Activated T-helper 9 cell treated with anti-CD3 and anti-CD28 coated beads, Interleukin-2, amount 50 U/mL, for 16 hours (primary cell): ENCODE measurements at places on chromosomes 7 and 10.

GRCh38 chr7:22723637-22724036, 3.4 kb upstream of the IL6 start:
- no peak for DNase-seq

- DNase-seq: no peak
These were observed 11.6 kb downstream of the CYP3A43 start for GRCh38 chr7:99839287-99840021.

DNA sequence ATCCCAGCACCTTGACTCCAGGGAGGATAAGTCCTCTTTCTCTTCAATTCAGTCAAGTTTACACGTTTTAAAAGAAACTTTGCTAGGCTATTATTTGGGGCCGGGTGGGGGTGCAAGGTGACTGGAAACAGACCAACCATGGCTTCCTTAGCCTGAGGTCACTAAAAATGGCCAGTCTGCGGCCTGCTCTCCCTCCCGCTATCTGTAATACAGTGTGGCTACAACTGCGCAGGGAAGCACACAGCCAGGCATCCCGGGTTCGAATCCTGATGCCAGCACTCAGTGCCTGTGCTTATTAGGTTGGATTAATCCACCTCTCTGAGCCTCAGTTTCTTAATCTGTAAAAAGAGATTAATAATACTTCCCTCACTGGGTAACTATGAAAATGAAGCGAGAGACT, 19.5 kb downstream of the ATP6V1F start:
- no peak for DNase-seq

GRCh38 chr10:58397830-58398229, 12.6 kb downstream of the TFAM start:
- no peak for DNase-seq

DNA sequence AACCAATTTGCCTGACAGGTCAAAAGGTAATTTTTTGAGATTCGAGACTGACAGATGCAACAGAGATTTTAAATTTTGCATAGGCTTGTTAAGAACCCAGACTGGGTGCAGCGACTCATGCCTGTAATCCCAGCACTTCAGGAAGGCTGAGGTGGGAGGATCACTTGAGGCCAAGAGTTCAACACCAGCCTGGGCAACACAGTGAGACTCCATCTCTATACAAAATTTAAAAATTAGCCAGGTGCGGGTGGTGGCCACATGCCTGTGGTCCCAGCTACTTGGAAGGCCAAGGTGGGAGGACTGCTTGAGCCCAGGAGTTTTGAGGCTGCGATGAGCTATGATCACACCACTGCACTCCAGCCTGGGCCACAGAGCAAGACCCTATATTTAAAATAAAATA, 34.6 kb downstream of the AMZ1 start:
- no peak for DNase-seq

GRCh38 chr7:155750255-155751125, 61.8 kb downstream of the SHH start:
- no peak for DNase-seq

- DNase-seq: no peak
These were observed 21.9 kb upstream of the CREB3L2 start for GRCh38 chr7:138023618-138024342.

DNA sequence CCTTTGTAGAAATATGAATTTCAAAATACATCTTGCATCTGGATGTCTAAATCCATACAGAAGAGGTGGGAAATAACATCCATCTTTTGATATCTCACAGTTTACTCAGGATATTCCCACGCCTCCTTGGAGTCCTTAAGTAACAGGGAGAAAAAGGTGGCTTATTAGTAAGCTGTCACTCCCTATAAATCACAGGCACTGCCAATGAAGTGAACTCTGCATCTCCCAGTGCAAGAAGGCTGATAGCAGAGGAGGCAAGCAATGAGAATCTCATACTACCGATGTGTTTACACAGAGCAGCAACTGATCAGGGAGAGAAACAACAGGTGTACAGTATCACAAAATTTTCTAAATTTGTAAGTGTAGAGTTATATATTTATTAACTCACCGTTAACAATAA, 551.8 kb downstream of the NXPH1 start:
- DNase-seq: no peak

- DNase-seq: no peak
These were observed 852 bp downstream of the FOXI2 start for GRCh38 chr10:127737563-127738511.

- no peak for DNase-seq
These were observed 237.3 kb upstream of the AGK start for GRCh38 chr7:141313896-141314295.

DNA sequence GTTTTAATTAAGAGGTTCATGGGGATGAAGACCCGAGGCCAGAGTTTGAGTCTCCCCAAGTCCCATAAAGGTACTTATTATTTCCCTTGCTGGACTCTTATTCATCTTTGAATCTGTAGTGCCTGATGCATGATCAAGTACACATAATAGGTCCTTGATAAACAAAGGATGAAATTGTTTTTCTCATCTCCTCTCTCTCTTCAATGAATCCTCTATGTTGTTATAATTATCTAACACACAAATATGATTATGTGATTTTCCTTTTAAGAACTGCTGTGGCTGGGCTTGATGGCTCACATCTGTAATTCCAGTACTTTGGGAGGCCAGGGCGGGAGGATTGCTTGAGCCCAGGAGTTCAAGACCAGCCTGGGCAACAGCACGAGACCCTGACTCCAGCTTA, 117.7 kb downstream of the BAMBI start:
- DNase-seq: no peak

DNA sequence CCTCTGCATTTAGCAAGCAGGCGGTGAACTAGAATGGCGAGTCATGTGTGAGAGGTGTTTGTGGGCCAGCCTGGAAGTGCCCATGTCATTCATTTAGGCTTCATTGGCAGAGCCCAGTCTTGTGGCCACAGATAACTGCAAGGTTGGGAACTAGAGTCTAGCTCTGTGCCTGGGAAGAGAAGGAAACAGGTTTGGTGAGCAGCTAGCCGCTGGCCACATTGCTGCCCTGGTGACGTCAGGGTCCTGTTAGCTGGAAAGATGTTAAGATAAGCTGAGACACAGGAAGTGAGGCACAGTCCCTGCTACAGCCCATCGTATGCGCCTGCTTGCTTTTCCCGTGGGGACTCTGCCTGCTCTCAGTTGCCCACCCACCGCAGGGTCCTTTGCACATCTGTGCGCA, 185.5 kb downstream of the CAMK1D start:
- DNase-seq: no peak

DNA sequence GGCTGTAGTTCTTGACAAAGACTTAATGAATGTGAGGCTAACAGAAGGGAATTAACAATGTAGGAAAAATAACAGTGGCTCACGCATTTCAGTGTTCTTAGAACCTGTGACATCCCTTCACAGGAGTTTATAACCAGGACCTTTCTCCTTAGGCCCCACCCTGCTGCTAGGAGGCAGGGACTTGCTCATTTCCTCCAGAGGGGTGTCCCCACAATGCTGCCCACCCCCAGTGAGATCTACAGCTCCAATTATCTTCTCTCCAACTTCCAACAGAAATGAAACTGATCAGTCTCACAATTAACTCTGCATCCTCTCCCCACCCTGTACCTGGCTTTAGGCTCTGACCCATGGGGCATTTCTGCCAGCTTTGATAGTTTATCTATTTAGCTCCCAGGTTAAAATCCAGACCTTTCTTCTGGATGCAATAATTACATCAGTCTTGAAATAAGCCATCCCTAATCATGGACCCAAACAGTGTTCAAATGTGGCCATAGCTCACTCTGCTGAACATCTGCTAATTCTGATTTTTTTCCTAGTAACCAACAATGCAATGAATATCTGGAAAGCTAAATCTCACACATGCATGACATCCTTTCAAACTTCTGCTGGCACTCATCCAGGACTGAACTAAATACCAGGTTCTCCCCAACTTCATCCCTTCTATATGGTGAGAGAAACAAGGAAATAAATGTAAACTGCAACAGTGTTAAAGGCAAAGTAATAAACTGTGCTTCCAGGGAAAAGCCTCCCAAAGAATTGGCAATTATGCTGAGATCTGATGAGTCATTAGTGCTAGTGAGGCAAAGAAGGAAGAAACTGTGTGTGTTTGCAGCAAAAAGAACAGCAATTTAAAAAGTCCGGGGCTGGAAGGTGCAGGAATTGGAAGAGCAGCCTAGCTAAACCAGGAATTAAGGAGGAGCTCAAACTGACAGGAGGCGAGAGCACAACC, 64.6 kb downstream of the HERPUD2 start:
- no peak for DNase-seq

GRCh38 chr7:131652194-131652593, 95.8 kb upstream of the PODXL start:
- DNase-seq: no peak
